NCI-H2107 (cell line): ENCODE measurements at places on chromosomes 16 and 17.

- no peak for DNase-seq
These were observed 15.2 kb downstream of the MED24 start for GRCh38 chr17:40038882-40039513.

GRCh38 chr17:35545150-35545549, 7.7 kb upstream of the SLFN12L start:
- DNase-seq, result no peak

DNA sequence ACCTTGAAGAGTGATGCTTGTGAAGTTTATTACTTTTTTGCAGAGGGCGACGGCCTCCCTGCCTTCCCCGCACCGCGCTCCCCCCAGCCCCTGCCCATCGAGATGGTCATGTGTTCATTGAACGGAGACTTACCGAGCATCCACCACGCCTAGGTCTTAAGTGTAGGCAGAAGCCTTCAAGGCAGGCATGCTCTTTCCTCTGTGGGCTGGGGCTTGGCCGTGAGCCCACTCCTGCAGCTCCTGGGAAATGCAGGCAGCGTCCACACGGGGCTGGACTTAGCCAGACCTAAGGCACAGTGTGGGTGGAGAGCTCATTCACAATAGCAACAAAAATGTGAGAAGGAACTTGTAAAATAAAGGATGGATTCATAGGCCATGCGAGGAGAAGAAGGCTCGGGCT, 19.2 kb downstream of the RNF213 start:
- no peak for DNase-seq

- no peak for DNase-seq
These were observed 144.0 kb downstream of the SOX9 start for GRCh38 chr17:72264682-72265405.

- no peak for DNase-seq
These were observed 47.4 kb downstream of the AXIN2 start for GRCh38 chr17:65514082-65514481.

DNA sequence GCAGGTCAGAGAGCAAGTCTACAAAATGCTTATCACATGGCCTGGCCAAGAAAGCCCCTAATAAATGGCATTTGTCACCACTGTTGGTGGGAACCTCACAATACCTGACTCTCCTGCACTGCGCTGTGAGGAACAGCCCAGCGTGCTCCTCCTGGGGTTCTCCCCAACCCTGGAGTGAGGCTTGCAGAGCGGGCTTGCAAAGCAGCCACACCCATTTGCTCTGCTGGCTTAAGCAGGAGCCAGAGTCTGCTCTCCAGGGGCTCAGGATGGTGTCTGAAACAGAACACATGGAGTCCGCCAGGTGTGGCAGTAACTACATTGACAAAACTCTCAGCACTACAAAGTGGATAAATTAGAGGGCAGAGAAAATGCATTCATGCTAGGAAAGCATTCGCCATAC, 331.0 kb upstream of the CCL2 start:
- no peak for DNase-seq

- DNase-seq, result no peak
These were observed 6.9 kb upstream of the KRT19 start for GRCh38 chr17:41534899-41535546.

- DNase-seq, result no peak
These were observed 28.7 kb downstream of the TAC4 start for GRCh38 chr17:49819138-49819537.

DNA sequence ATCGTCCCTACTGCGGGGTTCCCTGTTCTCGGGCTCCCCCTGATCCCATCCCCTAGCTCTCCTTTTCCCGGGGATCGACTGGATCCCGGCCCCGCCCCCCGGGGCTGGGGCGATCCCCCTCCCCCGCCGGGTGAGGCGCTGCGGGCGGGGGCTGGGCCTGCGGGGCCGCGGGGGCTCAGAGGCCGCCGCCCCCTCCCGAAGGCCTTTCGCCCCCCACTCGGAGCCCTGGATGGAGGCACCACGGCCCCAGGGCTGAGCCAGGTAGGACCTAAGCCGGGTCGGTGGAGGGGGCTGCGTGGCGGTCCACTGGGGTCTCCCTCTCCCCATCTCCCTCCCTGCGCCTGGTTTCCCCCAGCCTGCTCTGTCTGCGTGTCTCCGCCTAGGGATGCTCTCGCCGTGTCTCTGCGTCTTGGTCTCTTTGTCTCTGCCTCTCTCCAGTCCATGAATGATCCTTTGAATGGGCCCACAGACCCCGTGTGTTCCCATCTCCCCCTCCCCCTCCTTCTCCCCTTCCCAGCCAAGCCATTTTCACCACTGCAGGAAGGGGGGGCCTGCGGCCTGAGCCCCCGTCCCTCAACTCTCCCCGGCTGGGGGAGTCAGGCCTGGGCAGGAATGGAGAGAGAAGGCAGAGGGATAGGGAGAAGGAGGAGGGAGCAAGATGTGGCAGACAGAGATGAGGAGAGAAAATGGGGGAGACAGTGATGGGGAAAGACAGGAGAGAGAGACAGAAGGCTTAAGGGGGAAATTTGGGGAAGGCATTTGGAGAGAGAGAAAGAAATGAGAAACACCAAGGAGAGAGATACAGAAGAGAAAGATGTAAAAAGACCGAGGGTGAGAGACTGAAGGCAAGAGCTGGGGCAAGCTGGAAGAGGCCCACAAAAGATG, 1.7 kb upstream of the TMEM256 start:
- DNase-seq, result no peak

DNA sequence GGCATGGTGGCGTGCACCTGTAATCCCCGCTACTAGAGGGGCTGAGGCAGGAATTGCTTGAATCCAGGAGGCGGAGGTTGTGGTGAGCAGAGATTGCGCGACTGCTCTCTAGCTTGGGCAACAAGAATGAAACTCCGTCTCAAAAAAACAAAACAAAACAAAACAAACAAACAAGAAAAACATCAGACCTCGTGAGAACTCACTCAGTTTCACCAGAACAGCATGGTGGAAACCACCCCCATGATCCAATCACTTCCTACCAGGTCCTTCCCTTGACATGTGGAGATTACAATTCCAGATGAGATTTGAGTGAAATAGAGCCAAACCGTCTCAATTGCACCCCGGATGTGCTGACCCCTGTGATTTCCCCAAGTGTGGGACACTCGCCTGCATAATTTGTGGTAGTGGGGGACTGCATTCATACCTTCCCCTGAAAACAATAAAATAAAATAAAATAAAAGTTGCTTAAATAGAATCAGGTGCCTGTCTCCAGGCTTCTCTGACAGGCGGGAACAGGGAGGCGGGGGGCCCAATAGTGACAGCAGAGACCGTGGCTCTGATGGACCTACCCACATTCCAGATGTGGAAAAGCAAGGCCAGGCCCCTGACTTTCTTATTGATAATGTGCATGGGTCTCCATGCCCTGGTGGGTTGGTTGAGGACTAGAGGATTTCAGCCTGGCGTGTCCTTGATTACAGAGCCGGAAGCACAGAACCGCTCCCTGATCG, 13.1 kb downstream of the ZSCAN10 start:
- no peak for DNase-seq

GRCh38 chr17:44438636-44439035, 49.2 kb upstream of the ITGA2B start:
- DNase-seq, result no peak

- peak; percentile 41 for DNase-seq
These were observed 29.3 kb downstream of the CEP295NL start for GRCh38 chr17:78873519-78874340.

GRCh38 chr17:39765766-39766165, 28.0 kb downstream of the GRB7 start:
- no peak for DNase-seq

- DNase-seq, result no peak
These were observed 148.4 kb downstream of the TOX3 start for GRCh38 chr16:52398491-52398960.

DNA sequence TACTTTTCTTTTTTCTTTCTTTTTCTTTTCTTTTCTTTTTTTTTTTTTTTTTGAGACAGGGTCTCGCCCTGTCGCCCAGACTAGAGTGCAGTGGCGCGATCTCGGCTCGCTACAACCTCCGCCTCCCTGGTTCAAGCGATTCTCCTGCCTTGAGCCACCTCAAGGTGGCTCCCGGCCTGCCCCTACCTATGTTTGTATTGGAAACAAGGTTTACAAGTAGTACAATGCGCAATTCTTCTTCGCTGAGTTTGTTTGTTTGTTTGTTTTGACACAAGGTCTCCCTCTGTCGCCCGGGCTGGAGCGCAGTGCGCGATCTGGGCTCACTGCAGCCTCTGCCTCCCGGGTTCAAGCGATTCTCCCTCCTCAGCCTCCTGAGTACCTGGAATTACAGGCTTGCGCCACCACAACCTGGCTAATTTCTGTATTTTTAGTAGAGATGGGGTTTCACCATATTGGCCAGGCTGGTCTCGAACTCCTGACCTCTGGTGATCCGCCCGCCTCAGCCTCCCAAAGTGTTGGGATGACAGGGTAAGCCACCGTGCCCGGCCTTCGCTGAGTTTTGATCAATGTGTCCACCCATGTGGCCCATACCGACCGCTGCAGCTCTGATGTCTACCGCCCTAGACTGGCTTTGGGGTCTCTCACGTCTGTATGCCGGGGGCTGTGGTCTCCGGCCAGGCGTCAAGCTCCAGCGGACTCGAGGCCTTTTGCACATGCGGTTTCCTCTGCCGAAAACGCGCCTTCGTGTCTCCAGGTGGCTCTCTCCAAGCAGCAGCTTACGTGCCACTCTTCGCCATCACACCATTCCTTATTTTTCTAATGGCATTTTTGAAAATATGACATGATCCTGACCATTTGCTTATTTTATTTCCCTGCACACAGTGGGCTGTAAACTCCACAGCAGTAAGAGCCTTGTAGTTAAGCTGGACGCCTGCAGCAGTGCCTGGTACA, 1.1 kb upstream of the YBX2 start:
- DNase-seq, result no peak
